ENCODE measurements at places on chromosomes 5 and 9.

- DNase-seq, result peak; percentile 42
Measured at GRCh38 chr5:61330341-61330844, 1.7 kb upstream of the ZSWIM6 start.

GRCh38 chr5:96520345-96520744, 87.3 kb upstream of the PCSK1 start:
- DNase-seq, result no peak

DNA sequence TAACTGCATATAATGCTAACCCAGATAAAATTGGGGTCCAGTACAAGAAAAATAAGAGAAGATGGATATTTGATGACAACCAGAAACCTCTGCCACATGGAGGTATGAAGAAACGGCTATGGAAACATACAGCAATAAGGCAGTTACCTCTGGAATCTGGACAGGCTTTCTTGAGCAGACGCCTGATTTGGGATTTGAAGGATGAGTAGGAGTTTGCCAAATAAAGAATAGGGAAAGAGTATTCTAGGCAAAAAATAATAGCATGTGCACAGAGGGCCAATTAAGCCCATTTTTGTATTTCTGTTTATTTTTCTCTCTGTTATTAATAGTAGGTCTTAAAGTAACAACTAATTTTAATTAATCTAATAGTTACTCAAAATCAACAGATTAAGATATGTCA, 144.9 kb downstream of the ADAMTSL1 start:
- DNase-seq, result no peak

GRCh38 chr5:68115584-68115983, 100.0 kb upstream of the PIK3R1 start:
- DNase-seq, result no peak

- peak; percentile 50 for DNase-seq
Measured at GRCh38 chr5:172771439-172772111, 580 bp upstream of the DUSP1 start.

DNA sequence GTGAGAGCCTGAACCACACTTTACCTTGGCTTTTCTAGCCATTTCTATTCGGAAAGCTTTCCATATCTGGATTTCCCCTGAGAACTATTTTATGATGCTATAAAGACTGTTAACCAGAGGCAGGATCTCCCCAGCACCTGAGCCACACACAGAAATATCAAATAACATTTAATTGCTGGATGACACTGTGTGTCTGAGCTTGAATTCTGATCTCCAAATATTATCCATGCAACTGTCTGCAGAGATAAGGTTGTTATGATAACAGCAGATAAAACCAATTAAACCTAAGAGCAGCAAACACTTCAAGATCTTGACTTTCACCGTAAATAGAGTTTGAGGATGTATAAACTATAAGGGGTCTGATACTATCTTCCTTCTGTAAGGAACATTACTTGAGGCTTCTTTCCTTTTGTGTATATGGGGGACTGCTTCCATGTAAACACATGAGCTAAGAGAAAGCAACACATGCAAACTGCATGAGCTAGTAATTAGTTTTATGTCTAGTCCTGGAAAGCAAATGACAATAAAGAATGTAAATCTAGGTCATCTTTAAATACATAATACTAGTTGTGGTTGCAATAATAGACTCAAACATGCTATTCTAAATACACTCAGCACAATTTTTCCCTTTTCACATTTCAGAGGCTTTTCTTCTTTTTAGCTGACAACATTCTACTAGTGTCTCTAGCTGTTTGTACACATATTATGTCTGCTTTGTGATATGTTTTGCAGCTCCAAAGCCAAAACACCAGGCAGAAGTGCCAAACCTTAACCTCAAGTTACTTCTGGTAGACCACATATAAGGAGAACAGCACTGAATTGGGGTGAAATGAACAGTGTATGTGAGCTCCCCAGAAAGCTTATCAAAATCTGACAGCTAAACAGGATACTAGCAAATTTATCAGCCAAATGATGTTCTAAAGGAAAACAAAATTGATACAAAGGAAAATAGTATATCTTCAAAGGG, 136.5 kb downstream of the EFNA5 start:
- DNase-seq, result no peak

DNA sequence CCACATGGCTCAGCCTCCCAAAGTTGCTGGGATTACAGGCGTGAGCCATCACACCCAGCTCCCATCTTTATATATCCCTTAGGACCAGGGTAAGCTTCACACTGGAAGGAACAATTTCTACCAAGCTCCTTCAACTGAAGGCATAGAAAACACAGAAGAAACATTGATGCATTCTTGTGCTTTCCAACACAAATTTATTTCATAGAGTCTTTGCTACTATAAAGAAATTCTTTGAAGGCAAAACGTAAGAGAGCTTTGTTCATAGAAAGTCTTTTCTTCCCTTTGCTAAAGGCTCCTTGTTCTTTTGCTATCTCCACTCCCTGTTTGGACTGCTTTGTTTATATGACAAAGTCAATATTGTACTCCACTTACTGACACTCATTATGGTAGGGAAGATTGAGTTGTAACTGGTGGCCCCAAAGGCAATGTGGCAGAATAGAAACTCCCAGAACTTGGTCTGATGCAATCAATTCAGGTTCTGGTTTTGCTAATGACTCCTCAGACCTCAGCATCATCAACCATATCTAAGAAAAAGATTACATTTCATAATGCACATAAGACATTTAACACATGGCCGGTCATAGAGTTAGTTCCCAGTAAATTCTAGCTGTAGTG, 97.4 kb upstream of the CLINT1 start:
- DNase-seq, result no peak

DNA sequence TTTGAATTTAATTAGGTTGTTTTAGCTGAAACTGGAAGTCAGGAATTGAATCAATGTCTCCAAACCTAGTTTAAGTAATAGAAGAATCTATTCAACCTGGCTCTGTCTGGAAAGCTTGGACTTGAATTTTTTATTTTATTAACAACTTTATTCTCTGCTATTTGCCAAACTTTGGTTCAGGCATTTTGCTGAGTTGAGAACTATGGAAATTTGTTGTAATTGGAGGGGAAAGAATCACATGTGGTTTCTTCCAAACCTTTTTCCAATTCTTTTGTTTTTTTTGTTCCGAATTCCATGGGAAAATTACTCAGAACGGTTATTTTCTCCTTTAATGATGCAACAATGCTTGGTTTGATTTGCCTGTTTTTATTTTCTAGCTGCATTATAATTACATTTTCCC, 98.2 kb upstream of the RPS23 start:
- DNase-seq, result no peak

DNA sequence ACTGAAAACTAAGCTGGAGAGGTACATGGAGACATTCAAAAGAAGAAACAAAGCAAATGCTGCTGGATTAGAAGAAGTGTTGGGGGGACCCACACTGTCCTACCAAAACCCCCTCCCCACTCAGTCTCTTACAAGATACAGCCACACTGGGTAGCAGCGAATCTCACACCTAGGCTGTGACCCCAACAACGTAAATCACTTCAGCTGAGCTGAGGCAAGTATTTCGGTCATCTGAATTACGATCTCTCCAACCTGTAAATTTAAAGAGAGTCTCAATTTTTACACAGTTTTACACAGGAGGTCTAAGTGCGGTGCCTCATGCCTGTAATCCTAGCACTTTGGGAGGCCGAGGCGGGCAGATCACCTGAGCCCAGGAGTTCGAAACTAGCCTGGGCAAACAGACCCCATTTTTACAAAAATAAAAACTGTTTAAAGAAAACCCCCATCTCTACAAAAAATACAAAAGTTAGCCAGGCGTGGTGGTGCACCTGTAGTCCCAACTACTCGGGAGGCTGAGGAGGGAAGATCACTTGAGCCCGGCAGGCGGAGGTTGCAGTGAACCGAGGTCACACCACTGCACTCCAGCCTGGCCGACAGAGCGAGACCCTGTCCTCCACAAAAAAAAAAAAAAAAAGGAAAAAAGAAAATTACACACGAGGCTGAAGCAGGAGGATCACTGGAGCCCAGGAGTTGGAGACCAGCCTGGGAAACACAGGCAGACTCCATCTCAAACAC, 3.4 kb downstream of the CAMSAP1 start:
- no peak for DNase-seq

DNA sequence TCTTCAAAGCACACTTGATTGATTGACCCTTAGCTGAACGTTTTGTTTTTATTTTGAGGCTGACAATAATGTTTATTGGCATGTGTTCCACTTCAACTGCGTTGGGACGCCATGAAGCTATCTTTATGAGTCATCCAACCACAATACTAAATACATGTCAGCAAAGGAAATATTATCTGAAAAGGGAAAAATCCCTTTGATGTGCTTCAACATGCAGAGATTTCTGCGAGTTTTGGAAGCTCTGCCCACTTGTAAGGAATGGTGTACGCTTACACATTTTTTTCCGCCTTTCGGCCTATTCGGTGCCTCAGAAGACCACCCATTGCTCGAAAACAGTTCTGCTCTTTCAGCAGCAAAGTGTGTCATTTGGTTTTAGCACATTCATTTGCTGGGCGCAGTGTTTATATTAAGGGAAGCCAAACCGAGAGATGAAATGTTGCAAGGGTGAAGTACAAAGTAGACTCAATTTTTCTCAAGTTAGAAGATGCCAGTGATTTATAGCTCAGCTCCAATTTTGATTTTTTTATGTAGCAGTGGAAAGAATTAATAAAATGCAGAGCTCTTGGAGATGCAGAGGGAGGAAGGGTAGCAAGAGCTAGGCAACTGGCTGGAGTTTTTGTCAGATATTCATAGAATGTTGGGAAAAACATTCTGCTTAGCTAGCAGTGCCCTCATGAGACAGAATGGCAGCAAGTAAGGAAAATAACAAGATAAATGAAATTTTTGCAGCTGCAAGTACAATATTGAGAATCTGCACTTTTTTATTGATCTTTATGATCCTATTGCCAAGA, 68.9 kb downstream of the PRDM6 start:
- no peak for DNase-seq

DNA sequence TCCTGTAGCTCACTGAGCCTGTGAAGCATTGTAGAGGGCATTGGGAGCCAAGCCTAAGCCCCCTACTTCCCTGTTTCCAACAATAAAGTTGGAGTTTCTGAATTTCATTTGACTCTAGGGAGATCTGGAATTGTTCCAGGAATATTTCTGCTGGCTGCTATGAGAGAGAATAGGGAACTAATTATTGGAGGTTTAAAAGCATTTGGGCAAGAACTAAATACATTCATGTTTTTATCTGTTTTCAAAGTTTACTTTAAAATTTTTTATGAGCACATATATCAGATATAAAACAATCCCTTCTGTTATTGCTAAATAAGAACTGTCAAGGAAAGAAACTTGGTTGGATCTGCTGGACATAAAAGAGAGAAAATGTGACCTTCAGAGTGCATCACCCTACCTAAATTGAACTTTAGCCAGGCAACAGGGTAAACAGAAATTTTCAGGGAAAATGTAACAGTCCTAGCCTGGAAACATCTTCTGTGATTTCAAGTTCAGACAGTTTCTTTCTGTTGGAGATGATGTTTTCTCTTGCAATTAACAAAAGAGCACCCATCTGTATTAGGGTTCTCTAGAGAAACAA, 19.3 kb upstream of the LECT2 start:
- no peak for DNase-seq

- no peak for DNase-seq
Measured at GRCh38 chr5:9269014-9269413, 276.9 kb downstream of the SEMA5A start.

DNA sequence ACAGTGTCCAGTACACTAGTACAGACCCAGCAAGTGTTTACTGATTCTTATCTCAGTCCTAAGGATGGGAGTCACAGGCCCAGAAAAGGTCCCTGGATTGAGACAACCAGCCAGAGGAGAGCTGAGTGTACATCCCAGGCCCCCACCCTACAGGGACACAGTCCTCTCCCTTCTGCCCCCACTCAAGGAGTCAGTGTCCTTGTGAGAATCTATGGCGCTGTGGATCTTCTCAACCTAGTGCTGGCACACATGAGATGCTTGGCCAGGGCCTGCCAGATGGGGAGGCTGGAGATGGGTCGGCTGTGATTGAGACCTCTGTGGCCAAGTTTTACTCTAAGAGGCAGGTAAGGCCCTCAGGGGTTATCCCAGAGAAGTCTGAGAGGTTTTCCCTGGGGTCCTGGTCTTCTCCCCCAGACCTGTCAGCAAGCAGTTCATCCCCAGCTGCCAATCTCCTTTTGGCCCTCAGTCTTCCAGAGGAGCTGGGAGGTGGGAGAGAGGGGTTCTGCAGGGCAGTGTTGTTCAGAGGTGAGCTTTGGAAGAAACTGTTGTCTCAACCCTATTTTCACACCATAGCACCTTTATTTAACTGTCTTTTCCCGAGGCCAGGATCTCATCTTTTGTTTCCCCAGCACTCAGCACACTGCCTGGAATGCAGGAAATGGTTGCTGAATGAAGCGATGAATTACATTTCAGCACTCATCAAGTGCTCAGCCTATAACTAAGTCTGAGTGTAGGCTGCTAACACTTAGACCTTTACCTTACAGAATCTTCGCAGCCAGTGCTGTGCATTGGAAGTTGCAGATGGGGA, 3.2 kb upstream of the NSD1 start:
- no peak for DNase-seq

Data from CD4-positive, alpha-beta T cell treated with Interleukin-17A for 4 hours (primary cell).